ENCODE measurements at places on chromosomes 1 and 21.

DNA sequence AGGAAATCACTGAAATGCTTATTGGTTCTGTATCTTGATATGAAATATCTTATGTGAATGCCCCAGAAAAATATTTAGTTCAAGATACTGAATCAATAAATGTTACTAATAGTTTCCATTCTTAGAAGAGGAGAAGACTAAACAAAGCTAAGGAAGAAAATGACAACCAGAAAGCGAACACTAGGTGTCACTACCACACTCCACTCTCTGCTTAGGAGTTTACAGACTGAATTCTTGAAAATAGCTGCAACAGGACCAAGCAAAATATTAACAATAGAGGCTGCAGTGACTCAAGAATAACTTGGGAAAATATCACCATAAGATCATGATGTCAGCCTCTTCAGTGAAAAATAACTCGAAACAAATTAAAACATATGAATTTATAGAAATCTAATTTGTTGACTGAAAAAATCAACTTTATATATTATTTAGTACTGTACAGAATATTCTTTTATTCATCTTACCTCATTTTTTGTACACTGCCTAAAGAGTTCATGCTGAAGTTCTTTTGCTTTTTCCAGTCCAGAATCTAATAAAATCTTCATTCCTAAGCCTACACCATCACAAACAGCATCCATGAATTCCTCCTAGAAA is 61.6 kb downstream of the KIF14 start:
- DNase-seq = peak; percentile 70

DNA sequence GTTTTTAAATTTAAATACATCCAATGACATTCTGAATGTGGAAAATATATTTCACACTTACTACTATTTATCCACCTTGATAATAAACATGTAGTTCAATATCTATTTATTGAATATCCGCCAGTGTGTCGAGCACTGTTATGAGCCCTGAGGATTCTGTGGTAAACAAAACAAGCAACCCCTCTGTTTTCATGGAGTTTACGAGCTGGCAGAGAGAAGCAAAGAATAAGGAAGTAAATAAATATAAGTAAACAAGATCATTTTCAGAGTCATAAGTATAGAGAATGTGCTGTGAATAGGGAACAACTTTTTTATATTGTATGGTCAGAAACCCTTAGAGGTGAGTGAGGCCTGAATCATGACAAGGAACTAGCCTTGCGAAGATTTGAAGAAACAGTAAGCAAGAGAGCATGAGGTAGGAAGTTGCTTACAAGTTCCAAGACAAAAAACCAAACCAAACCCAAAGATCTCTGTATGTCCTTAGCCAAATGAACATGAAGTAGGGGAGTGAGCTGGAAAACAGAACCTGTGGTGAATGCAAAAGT is 6.4 kb upstream of the SERBP1 start:
- no peak for DNase-seq

DNA sequence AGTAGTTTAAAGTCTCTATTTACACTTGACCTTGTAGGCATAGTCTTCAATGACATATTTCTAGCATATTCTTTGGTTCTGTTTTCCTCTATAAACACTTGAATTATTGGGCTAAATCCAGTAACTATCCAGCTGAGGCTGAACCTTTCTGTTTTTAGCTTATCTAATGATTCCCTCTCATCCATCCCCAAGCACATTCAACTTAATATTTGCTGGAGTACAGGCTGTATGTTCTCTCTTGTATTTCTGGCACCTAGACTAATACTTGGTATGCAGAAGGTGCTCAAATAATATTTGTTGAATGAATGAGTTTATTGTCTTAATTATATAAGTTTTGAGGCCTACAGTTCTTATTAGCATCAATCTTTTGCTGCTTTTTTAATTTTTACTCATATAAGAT is 88.7 kb downstream of the RABGAP1L start:
- DNase-seq = no peak

DNA sequence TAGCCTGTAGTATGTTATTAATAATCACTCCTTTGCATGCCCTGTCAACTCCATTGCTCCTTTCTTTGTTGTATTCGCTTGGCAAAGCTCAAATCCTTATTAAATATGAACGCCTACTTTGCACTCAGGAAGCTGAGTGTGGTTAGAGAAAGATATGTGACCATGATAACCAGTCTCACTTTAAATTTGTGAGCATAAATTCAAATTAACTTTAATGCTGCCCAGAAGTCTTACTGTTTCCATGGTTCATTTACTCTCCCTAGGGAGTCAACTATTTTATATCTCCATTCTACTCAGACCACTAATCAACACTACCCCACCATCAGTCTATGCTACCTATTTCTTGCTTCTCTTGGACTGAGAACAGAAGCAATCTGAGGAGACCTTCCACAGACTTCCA is 12.1 kb upstream of the EPHX4 start:
- no peak for DNase-seq

DNA sequence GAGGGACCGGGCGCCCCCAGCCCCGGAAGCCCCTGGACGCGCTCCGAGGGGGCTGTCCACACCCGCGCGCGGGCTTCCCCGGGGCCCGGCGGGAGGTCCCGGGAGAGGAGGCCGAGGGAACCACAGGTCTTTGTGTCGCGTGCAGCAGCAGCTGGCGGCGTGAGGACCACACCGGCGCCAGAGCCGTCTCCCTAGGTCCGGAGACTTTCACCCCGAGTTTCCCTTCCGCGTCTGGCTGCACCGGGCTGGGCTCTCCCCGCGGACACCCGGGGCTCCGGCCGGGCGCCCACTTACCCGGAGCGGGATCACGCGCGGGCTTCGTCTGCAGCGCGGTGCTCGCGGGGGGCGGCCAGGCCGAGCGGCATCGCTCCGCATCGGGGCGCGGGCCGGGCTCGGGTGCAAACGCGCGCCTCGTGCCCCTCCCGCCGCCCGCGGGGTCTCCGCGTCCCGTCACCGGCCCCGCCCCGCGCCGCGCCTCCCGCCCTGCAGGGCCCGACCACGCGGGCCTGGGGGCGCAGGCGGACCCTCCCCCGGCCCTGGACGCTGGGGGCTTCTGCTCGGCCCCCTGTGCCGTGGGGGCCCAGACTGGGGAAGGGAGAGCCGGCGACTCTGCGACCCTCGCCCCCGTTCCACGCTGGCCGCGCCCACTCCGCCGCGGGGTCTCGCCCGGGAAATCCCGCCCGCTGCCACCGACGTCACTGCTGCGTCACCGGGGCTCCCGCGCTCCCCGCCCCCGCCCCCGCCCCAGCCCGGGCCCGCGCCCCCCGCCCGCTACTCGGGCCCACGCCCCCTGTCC is at the start of gene GNG4:
TSS of gene GNG4 (minus strand) at position 417 of the 796 bp plus-strand sequence. CDS start 65,946 bp downstream, outside the sequence.
- DNase-seq = no peak

GRCh38 chr1:160261556-160261892 is 825 bp downstream of the DCAF8 start:
- peak; percentile 80 for DNase-seq

- no peak for DNase-seq
Observed at GRCh38 chr1:224262373-224263054, 67.5 kb downstream of the NVL start.

DNA sequence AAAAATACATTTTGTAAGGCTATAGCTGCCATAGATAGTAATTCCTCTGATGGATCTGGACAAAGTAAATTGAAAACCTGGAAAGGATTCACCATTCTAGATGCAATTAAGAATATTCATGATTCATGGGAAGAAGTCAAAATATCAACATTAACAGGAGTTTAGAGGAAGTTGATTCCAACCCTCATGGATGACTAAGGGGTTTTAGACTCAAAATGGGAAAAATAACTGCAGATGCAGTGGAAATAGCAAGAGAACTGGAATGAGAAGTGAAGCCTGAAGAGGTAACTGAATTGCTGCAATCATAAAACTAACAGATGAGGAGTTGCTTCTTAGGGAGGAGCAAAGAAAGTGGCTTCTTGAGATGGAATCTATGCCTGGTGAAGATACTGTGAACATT is 230.8 kb downstream of the KCTD3 start:
- no peak for DNase-seq

GRCh38 chr1:59029411-59030167 is 245.7 kb upstream of the JUN start:
- peak; percentile 80 for DNase-seq

DNA sequence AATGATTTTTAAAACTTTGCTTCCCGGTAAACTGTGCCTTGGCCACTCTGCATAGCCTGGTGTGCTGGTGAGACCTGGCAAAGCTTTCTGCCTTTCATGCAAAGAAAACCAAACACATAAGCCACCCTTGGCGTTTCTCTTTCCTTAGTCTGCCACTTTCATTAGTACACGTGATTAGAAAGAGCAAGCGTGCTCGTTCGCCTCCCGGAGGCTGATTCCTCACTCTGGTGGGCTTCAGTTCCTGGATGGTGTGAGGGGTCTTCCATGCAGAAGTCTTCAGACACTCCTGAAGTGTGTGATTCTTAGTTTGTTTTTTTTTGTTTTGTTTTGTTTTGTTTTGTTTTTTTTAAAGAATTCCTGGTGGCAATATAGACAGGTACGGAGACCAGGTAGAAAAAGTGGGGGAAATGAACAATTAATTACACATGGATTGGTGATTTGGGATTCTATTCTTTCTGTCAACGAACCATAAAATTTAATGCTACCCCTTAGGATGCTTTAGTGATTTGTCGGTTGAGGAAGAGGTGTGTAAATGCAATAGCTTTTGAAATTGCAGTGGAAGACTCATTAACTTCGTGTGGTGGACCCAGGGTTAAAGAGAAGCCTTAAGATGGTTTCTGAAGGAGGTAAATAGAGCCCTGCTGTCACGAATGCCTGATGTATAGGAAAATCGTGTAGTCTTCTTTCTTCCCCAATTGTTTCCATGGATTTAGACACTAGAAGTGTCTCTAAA is 2.1 kb downstream of the GALNT2 start:
- no peak for DNase-seq

GRCh38 chr1:184429335-184429734 is 42.5 kb downstream of the C1orf21 start:
- no peak for DNase-seq

GRCh38 chr1:42957229-42957879 is 1.3 kb downstream of the SLC2A1 start:
- DNase-seq = peak; percentile 44

DNA sequence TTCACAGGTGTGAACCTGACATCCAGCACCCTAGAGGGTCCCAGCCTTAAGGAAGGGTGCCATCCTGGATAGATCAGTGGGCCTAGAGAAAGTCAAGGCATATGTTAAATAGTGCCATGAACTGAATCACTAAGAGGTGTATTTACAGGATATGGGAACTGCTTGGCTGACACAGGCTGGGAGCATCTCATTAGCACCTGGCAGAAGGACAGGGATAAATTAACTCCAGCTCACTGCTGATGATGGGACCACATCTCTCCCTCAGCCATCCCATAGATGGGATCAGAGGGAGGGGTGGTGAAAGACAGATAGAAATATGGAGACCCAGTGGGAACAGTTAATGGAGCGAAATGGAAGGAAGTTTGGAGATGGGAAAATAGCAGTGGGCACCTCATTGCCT is 122.0 kb downstream of the IGSF21 start:
- no peak for DNase-seq

GRCh38 chr1:94156096-94156625 is 35.2 kb upstream of the ABCA4 start:
- DNase-seq = no peak

DNA sequence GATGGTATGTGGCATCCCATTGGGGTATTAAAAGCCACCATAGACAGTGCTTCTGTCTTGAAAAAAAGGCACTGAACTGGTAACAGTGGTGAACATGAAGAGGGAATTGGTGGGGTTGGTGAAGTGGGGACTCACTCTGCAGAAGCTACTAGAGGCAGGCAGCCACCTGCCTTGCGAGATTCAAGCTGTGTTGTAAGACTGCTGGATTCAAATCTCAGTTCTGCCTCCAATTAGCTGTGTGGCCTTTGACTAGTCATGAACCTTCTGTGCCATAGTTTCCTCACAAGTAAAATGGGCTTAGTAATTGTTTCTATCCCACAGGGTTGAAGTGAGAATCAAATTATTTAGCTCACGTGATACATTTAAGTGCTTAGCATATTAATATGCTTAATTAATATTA is 16.6 kb upstream of the ELOA start:
- no peak for DNase-seq

DNA sequence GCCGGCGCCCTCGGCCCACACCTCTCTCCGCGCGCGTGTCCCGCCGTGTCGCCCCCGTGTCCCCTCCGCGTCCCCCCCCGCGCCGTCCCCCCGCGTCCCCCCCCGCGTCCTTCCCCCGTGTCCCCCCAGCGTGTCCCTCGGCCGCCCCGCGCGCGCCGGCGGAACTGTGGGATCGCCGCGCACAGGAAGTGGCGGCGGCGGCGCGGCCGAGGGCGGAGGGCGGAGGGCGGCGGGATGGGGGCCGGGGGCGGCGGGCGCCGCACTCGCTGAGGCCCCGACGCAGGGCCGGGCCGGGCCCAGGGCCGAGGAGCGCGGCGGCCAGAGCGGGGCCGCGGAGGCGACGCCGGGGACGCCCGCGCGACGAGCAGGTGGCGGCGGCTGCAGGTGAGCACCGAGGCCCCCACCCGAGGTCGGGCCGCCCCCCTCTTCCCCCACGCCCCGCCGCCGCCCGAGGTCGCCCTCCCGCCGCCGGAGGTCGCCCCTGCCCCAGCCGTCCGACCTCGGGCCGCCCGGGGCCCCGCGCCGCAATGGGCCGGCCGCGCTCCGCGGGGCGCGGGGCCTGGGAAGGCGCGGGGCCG is at the start of gene AGPAT3:
TSS of gene AGPAT3 (plus strand) at position 262 of the 578 bp plus-strand sequence. CDS start 94,459 bp downstream, outside the sequence.
- DNase-seq = peak; percentile 41

DNA sequence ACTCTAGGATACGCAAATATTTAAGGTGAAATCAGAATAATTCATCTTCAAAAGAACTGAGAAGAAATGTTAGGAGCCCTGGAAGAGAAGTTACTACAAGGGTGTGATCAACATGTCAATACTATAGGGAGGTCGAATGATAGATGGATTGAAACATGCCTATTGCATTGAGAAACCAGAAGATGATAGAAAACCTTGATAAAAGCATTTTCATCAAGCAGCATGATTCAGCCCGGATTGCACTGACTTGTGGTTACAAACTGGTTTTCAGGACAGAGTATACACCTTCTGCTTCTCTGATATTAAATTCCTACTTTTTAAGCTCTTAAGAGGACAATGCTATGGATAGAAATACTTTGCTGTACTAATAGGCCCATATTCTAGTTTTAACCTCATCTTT is 164.2 kb downstream of the FMN2 start:
- DNase-seq = no peak

DNA sequence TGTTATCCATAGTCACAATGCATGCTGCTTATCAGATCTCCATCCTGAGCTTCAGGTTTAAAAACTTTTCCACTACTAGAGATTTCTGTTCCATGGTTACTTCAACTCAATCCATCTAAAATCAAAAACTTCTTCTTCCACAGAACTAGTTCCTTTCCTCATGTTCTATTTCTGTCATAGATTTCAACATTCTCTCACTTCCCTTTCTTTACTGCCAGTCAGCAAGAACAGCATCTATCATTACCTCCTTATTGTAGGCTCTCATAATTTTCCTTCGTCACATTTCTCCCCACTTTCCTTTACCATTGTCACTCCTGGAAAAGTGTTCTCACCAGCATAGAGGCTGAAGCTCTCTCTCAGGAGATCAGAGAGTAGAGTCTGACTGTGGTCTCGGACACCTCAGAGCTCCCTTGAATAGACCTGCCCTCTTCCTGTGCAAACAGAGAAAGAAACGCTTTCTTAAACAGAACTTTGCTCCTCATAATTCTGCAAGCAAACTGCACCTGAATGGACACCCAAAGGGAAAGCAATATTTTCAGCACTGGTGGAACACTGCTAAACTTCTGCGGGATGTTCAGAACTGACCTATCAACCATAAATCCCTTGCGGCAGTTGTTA is 48.7 kb upstream of the KIRREL1 start:
- no peak for DNase-seq
